ENCODE measurements at places on chromosomes 16 and 17.

- DNase-seq = peak; percentile 24
Measured at GRCh38 chr16:58511933-58512815, 3.1 kb upstream of the SETD6 start.

- no peak for DNase-seq
Measured at GRCh38 chr17:3647769-3648555, 11.4 kb downstream of the CTNS start.

DNA sequence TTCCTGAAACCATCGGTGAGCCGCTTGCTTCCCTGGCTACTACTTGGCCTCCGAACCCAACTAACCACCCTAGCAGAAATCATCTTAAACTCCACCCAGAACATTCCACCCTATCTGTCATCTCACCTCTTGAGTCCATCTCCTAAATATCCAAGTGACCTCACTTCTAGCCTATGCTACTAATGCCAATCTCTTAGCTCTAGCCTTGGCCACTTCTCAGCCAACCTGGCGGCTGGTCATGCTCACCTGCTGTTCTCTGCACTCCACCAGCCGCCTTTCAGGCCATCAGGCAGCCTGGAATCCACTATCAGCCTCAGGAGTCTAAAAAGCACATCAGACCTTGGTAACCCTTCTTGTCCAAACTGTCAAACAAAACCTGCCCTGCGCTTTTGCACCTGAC is 11.9 kb upstream of the CYTH1 start:
- no peak for DNase-seq

DNA sequence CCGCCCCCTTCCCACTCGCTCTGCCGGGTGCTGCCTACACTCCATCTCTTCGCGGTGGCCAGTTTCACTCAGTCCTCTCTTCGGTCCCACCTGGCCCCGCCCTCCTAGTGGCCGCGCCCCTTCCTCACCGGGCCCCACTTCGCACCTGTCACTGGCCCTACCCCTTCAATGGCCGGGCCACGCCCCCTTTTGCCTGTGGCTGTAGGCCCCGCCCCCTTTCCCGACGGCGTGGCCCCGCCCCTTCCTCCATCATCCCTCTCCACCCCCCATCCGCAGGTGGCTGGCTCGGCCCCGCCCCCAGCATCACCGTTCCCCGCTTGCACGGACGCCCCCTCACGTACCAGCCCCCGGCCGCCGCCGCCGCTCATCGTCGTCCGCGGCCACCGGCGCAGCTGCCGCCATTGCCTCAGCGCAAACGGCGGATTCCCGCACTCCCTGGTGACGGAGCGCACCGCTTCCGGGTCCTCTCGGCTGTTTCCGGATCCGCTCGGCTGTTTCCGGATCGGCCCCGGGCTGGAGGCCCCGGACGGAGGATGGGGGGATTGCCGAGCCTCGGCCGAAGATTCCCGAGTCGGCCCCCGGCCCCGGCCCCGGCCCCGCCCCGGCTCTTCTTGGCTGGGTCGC is at the start of gene RABEP2:
Gene RABEP2, minus strand, starts transcription at position 477 of the 624 bp plus-strand sequence. Its CDS starts 75 bp downstream, at position 402.
- peak; percentile 64 for DNase-seq

GRCh38 chr17:48834973-48835372 is 4.1 kb downstream of the CALCOCO2 start:
- no peak for DNase-seq
